PC-9 (cell line): ENCODE measurements at places on chromosomes 16 and 17.

DNA sequence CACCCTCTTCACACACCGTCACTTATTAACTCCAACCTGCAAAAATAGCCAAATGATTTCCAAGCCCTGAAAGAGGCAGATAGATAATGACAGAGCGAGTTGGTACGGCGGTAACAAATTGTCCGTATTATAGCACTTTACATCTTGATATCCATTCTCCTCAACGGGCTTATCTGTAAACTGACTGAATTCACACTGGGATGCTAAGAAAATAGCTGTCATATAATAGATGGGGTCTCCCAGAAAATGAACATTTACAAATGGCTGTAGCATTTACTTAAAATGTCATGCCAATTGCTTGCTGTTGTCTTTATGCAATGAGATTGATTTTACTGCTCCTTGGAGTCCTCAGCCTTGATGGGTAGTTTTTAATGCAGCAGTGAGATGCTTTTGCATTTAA, 225.8 kb upstream of the SDK2 start:
- DNase-seq = no peak

DNA sequence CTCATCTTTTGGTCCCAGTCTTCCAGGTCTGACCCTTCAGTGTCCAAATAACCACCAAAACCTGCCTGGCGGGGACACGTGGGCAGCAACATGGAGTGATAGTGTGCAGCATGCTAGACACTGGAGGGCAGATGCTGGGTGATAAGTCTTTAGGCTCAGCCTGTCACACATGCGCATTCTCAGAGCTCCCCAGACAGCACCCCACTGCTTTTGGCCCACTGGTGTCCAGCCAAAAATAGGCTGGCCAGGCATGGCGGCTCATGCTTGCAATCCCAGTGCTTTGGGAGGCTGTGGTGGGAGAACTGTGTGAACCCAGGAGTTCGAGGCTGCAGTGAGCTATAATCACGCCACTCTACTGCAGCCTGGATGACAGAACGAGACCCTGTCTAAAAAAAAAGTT, 12.3 kb downstream of the GINS2 start:
- no peak for DNase-seq

- no peak for DNase-seq
These were observed 42.6 kb downstream of the CFAP20 start for GRCh38 chr16:58086381-58087208.

- no peak for DNase-seq
These were observed 39.7 kb downstream of the MRTFB start for GRCh38 chr16:14110728-14111251.

- no peak for DNase-seq
These were observed 9.8 kb downstream of the CMTM3 start for GRCh38 chr16:66614161-66614802.

GRCh38 chr17:64218066-64218465, 45.0 kb downstream of the TEX2 start:
- no peak for DNase-seq

- DNase-seq = no peak
These were observed 11.8 kb downstream of the RGS11 start for GRCh38 chr16:263944-264343.

- no peak for DNase-seq
These were observed 4.9 kb downstream of the UBE2O start for GRCh38 chr17:76447931-76448652.

- no peak for DNase-seq
These were observed 321.4 kb upstream of the TNRC6C start for GRCh38 chr17:77636835-77637817.

DNA sequence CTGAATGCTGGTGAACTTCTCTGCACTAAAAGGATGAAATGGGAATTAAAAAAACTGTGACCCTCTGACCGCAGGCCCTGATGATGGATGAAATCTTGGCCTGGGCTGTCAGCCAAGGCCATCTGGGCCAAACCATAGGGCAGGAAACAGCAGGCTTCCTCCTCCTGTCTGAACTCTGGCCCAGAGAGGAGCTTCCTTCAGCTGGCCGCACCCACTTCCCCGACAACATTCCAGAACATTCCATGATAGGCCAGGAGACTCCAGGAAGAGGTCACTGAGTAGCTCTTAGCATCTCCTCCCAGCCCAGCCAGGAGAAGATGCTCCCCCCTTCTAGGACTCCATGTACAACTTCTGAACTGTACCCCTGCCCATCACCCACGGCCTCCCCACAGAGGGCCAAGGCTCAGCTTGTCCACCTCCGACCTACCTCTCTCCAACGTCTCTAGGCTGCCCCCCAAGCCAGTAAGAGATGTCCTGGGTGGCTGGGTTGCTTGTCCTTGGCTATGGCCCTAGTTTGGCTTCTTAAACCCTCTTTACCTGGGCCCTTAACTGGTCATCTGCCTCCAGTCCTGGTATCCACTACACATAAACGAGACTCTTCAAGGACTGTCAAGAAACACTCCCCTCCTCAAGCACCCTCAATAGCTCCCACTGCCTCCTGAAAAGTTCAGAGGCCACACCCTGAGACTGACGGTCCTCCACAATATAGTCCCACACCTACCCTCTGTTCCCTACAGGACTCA, 1.7 kb downstream of the RPH3AL start:
- DNase-seq = peak; percentile 83

- DNase-seq = no peak
These were observed 18.4 kb downstream of the TUBD1 start for GRCh38 chr17:59874376-59874775.

- DNase-seq = no peak
These were observed 405.0 kb downstream of the WWOX start for GRCh38 chr16:78504401-78504851.

DNA sequence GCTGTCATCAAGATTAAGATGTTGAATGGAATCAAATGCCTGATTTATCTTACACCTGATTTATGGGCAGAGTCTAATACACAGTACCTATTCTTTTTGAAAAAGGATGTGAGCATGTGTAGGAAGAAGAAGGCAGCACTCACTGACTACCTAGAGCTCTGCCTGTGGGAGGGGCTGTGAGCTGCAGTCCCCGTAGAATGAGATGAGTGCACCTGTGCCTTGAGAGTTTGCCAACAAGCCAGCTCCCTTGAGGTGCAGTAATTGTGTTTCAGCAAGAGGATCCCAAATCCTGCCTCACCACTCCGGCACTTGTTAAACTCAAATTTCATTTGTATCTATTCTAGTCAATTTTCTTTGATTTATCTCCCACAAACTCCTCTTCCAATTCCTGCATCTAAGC, 46.0 kb downstream of the CDH11 start:
- no peak for DNase-seq

DNA sequence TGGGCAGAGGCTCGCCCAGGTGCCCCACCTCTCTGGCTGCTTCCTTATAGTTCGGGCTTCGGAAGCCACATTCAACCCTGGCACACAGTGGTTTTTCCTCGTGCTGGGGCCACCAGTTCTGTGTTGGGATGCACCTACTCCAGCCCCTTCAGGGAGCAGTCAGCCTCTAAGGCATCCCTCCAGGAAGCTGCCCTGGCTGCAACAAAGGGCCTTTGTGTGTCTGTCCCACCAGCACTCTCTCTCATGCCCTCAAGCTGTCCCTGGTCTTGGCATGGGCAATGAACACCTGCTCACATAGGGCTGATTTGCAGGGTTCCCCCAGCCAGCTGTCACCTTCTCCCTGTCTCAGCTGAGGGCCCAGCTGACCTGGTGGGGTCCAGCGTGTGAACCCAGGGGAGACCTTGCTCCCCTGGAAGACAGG, 754 bp upstream of the NOXO1 start:
- peak; percentile 85 for DNase-seq

DNA sequence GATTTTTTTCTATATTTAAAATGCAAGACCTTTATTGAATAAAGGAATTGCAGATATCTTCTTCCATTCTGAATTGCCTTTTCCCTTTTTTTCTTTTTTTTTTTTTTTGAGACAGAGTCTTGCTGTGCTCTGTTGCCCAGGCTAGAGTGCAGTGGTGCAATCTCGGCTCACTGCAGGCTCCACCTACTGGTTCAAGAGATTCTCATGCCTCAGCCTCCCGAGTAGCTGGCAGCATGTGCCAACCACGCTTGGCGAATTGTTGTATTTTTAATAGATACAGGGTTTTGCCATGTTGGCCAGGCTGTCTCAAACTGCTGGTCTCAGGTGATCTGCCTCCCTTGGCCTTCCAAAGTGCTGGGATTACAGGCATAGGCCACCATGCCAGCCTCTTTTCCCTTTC, 151.5 kb downstream of the CEP112 start:
- no peak for DNase-seq

GRCh38 chr17:7356072-7356549, 1.2 kb downstream of the TMEM95 start:
- peak; percentile 58 for DNase-seq

DNA sequence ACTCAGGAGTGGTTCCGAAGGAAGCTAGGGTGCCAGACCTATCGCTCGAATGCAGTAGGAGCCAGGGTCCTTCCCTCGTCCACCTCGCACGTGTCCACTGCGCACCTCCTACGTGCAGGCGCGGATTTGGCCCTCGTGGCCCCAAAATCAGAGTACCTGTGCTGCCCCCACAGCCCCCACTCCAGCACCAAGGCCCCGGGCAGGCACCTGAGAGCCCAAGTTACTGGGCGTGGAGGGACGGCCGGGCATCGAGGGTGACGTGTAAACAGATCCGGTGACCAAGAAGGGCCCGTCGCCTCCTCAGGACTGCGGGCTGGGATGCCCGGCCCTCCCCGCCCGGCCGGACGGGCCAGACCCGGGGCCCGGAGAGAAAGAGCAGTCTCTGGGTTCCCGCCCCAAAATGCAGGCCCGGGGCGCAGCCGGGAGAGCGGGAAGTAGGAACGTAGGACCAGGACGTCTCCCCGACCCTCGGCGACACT, 492 bp downstream of the SLC25A39 start:
- DNase-seq = peak; percentile 37

DNA sequence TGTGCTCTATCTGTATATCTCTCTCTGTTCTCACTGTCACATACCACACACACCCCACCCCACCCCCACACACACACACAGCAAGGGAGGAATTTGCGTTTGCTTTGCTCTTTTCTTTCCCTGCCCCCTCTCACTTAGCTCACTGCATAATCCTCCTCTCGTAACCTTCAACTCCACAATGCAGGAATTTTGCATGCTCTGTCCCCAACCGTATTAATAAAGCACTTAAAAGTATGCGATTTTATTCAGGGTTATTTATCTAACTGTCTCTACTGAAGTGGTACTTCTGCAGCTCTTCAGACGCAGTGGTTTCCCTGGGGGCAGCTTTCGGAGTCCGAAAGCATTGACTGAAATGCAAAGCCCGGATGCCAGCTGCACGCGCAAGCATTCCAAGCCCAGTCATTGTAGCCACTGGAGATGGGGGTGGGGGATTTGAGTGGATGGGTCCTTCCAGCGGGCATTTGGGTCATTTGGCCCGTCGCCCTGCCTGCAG, 105.4 kb upstream of the RBFOX1 start:
- no peak for DNase-seq

GRCh38 chr16:77723108-77723514, 797 bp downstream of the NUDT7 start:
- no peak for DNase-seq

GRCh38 chr16:10664720-10665126, 30.0 kb downstream of the TEKT5 start:
- DNase-seq = no peak

GRCh38 chr17:45433159-45433535, 477 bp upstream of the ARHGAP27 start:
- no peak for DNase-seq

DNA sequence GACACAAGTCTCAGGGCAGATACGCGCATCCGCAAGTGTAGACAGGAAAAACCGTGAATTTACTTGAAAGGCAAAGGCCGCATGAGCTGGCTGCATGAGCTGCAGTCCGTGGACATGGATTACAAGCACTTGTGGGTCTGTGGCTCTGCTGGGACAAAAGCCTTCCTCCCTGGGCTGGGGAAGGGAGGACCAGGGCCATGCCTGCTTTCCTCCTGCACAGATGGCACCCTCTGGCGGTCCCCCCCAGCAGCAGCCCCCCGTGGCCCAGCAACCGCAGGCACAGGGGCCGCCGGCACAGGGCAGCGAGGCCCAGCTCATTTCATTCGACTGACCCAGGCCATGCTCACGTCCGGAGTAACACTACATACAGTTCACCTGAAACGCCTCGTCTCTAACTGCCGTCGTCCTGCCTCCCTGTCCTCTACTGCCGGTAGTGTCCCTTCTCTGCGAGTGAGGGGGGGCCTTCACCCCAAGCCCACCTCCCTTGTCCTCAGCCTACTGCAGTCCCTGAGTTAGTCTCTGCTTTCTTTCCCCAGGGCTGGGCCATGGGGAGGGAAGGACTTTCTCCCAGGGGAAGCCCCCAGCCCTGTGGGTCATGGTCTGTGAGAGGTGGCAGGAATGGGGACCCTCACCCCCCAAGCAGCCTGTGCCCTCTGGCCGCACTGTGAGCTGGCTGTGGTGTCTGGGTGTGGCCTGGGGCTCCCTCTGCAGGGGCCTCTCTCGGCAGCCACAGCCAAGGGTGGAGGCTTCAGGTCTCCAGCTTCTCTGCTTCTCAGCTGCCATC, 1.7 kb upstream of the MRPL12 start:
- no peak for DNase-seq

- no peak for DNase-seq
These were observed 7.5 kb downstream of the IL4R start for GRCh38 chr16:27321013-27321915.

DNA sequence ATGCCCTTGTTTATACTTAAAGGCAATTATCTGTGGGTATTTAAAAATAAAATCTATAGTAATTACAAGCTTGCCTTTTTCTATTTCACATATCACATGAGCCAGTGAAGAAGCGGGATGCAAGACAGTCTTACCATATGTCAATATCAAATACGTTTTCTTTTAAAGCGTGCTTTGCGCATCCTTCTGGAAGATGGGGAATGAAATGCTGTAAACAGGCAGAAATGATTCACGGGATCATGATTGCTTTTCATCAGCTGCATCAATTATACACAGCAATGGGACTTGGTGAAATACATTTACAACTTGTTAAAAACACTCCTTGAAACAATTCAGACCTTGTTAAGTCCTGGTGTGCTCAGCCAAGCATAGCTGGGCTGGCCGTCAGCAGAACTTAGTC, 72.5 kb downstream of the WSCD1 start:
- DNase-seq = no peak

- no peak for DNase-seq
These were observed 46.8 kb downstream of the MRPS23 start for GRCh38 chr17:57803021-57803420.

DNA sequence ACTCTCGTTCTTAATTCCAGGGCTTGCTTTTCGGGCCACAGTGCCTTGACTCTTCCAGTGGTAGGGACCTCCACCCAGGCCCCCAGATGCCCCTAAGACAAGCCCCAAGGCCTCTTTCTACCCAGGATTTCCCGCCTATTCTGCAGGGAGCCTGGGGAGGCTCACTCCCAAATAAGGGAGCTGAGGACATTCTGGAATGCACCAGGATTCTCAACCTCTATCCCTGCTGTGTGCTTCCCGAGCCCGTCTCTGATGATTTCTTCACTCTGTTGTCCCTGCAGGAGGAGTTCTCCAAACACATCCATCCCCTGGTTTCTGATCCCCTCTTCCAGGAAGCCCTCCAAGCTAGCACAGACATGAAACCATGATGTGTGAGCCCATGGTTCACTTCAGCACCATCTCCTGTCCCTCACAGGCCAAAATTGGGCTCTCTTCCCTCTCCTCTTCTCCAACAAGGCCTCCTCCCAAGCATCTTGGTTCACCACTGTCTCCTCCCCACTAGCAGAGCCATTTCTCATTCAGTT, 255.9 kb downstream of the KATNIP start:
- DNase-seq = no peak

GRCh38 chr16:37511-37910, 15.9 kb downstream of the POLR3K start:
- DNase-seq = no peak
